ENCODE measurements at places on chromosomes 7 and 10.
A peak's percentile ranks its signal among the peaks of the same experiment; 100 is the strongest.

GRCh38 chr7:138072726-138073125 is 3.5 kb upstream of the AKR1D1 start:
- no peak for DNase-seq

GRCh38 chr10:114538181-114538906 is 119.7 kb downstream of the ABLIM1 start:
- DNase-seq = peak; percentile 47

- DNase-seq = no peak
These were observed 19.3 kb downstream of the LSM5 start for GRCh38 chr7:32470871-32471270.

- no peak for DNase-seq
These were observed 183.6 kb downstream of the TCF7L2 start for GRCh38 chr10:113133497-113134115.

GRCh38 chr10:131086094-131086493 is 225.4 kb downstream of the TCERG1L start:
- DNase-seq = no peak

DNA sequence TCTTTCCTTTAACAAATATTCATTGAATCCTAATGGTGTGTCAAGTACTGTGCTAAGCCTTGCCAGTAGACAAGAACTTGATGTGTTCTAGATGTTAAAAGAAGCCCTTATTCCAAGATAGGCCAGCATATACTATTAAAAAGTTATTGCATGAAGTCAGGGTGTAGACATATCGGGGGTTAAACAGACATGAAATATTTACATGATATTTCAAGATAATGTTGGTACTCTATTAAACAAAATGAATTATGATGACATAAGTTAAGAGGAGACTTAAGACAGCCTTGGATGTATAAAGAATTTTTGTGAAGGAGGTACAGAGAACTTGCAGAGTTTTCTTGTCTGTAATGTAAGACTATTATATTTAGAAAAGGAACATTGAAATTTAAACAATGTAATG is 44.8 kb downstream of the HDAC9 start:
- no peak for DNase-seq

- DNase-seq = no peak
These were observed 102.1 kb downstream of the POLL start for GRCh38 chr10:101485681-101486554.

GRCh38 chr10:128061306-128062300 is 64.6 kb downstream of the MKI67 start:
- no peak for DNase-seq

DNA sequence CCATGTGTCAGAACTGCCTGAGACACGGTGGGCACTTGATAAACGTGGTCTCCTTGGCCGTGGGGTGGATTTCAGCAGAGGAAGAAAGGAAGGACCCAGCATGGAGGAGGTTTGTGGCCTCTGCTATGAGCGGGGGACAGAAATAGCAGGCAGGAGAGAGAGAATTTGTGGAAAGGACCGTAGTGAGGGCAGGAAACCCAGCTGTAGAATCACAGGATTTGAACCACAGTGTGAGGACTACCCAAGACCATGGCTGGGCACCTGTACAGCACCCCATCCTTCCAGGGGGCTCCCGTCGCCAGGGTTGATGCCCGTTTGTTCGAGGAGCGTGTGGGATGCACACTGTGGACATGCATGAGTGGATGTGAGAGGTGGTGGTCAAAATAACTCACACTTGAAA is 183.4 kb downstream of the PTPN20 start:
- DNase-seq = no peak

DNA sequence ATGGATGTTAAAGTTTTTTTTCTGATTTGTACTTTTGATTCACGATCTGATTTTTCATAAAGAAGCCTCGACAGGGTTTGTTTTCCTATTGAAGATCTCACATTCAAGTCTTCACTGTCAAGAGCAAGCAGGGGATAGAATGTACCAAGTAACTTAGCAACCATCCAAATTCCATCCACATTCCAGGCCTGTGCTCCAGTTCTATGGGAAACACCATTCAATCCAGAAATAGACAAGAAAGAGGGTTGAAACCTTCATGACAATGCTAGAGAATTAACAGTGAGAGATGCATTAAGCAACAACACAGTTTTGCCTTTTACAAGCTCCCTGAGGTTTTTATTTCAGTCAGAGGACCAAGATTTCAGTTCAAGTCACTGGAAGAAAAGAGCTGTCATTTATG is 300.2 kb downstream of the NEBL start:
- no peak for DNase-seq

- DNase-seq = no peak
These were observed 15.5 kb downstream of the CARD11 start for GRCh38 chr7:3028071-3028757.

GRCh38 chr10:7444551-7445121 is 33.8 kb upstream of the SFMBT2 start:
- no peak for DNase-seq

GRCh38 chr10:9869205-9869604 is 1148.5 kb upstream of the CELF2 start:
- no peak for DNase-seq

- DNase-seq = peak; percentile 6
These were observed 1.3 kb upstream of the CUL1 start for GRCh38 chr7:148697256-148698006.

DNA sequence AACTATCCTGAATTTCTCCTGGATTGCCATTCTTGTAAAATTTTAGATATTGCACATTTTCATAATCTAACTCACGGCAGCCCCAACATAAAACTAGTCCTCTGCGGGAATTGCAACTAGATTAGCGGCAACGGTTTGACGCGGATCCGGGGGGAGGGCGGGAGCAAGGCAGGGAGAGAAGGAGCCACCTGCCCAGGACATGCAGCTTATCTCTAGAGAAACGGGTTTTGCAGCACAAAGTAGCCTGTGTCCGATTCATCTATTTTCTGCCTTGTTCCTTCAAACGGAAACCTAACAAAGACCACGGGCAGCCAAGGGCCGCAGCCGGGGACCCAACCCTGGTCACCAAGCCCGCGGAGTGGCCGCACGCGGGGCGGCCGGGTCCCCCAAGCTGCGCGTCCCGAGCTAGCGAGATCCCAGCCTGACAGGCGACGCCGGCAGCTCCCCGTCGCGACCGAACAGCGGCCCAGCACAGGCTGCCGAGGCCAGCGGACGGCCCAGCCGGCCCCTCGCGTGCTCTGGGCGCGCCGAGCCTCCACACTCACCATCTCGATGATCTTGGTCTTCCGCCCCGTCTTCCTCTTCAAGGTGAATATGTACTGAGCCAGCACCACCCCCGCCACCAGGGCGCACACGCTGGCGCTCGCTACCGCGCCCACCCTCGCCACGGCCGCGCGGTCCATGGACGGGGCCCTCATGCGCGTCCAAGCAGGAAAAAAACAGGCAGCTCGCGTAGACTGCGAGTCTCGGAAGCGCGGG is at the start of gene NT5C3A:
TSS of gene NT5C3A (minus strand) at position 754 of the 759 bp plus-strand sequence. CDS start at position 683, 71 bp downstream.
- DNase-seq = peak; percentile 13

DNA sequence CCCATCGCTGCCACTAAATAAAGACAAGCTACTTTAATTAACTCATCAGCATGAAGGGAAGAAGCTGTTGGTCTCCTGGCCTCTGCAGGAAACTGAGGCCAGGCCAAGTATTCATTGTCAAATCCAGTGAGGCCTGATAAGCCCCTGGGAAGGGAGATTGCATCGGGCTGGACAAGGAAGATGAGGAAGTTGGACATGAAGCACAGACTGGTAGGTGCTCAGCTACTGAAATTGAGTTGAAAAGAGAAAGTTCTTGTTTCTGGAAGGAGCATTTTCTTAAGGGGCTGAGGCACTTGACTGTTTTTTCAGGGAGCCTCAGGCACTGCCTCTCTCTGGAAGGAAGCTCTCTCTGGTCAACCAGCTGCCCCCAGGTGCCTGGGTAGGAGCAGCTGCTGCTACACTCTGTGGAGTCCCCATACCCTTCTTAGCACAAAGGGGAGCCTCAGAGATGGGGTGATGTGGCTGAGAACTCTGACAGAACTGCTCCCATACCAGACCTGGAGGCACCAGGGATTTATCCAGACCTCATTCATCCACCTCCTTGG is 90.3 kb upstream of the IKZF1 start:
- no peak for DNase-seq

GRCh38 chr10:30248728-30249127 is 100.3 kb downstream of the MTPAP start:
- no peak for DNase-seq

Data from T-helper 9 cell (primary cell).